ENCODE measurements at places on chromosomes 5 and 9. TPM values are rescaled to one million over a fixed set of nuclear protein-coding genes. Genes with fewer than 3 reads are reported as not detected.

GRCh38 chr9:13279284-13280141 lies at the start of gene MPDZ:
TSS of gene MPDZ (minus strand) at chr9:13279692. CDS start at chr9:13250315, 29,377 bp downstream.
- H3K4me1 ChIP-seq: peaks cover 56% of the 10 kb centered on the region
- H3K36me3 ChIP-seq: peaks cover 1% of the 10 kb centered on the region
- H3K27ac ChIP-seq: peak within 1 kb of the TSS; percentile 92
- peak within 1 kb of the TSS; percentile 97 for H3K4me3 ChIP-seq

DNA sequence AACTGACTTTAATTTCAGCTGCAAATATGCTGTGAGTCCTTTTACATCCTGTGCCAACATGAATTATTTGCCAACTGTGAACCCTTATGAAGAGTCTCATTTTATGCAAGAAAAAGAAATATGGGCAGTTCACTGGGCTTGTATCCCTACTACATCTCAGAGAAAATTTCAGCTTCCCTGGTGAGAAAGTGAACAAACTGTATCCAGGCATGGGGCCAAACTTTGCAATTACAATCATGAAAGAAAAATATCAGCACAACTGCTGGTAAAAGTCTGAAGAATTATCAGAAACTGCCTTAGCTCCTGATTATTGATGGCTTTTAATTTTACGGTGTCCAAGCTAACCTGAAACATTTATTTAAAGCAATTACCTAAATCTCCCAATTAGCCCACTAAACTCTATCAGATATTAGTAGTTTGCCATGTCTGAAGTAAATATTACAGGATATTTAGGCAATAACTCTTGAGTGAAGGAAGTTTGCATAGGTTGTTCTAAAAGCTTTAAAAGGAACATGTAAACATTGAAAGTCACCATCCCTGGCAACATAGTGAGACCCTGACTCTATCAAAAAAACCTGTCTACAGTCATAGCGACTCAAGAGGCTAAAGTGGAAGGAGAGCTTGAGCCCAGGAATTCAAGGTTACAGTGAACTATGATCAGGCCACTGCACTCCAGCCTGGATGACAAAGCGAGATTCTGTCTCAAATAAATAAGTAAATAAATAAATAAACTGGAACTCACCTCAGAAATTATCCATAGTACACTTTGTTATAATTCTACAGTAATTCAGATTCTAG lies 83.9 kb upstream of the HCN1 start:
- H3K4me3 ChIP-seq: no peak overlapping the region
- H3K27ac ChIP-seq: no peak overlapping the region
- H3K36me3 ChIP-seq: no peaks in the 10 kb centered on the region
- H3K4me1 ChIP-seq: no peaks in the 10 kb centered on the region

Gene TMEM252
- not detected for total RNA-seq

DNA sequence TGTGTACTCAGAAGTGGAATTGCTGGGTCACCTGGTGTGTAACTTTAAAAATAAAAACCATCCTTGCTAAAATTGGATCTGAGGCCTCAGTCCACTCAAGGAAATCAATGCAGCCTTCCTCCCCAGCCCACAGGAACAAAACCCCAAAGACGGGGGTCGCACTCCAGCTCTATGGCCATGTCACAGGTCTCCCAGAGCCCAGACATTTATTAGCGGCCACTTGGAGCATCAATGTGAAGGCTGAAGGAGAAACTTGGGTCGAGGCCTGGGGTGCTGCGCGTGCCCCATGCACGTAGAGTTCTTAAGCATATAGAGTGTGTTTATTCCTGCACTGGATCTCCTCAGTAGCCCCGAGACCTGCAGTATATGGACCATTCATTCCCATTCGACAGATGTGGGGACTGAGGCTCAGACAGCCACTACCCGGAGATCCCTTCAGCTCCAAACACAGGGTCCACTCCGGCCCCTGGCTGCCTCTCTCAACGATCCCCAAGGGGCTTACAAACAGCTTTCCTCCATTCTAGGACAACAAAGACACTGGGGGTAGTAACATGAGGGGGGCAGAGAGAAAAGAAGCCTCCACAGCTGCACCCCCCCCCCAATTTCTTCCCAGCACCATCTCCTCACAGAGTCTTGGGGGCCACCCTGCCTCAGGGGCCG lies 14.3 kb upstream of the OLFM1 start:
- DNase-seq: no peak
- no peaks in the 10 kb centered on the region for H3K36me3 ChIP-seq
- peaks cover 4% of the 10 kb centered on the region for H3K4me1 ChIP-seq
- peaks cover 18% of the 10 kb centered on the region for H3K27me3 ChIP-seq
- no peak overlapping the region for H3K4me3 ChIP-seq

GRCh38 chr9:14827805-14828204 lies 82.4 kb downstream of the FREM1 start:
- no peaks in the 10 kb centered on the region for H3K36me3 ChIP-seq
- no peaks in the 10 kb centered on the region for H3K4me1 ChIP-seq
- DNase-seq: no peak

GRCh38 chr5:151587796-151588555 lies 3.2 kb downstream of the FAT2 start:
- no peak overlapping the region for H3K27ac ChIP-seq
- peaks cover 4% of the 10 kb centered on the region for H3K36me3 ChIP-seq
- H3K4me3 ChIP-seq: no peak overlapping the region
- H3K27me3 ChIP-seq: peaks cover 3% of the 10 kb centered on the region

- no peaks in the 10 kb centered on the region for H3K27me3 ChIP-seq
- no peak overlapping the region for H3K4me3 ChIP-seq
- no peaks in the 10 kb centered on the region for H3K36me3 ChIP-seq
- DNase-seq: no peak
- H3K4me1 ChIP-seq: peaks cover 49% of the 10 kb centered on the region
- no peak overlapping the region for H3K27ac ChIP-seq
Observed at GRCh38 chr5:52743970-52744369, 43.7 kb upstream of the ITGA1 start.

DNA sequence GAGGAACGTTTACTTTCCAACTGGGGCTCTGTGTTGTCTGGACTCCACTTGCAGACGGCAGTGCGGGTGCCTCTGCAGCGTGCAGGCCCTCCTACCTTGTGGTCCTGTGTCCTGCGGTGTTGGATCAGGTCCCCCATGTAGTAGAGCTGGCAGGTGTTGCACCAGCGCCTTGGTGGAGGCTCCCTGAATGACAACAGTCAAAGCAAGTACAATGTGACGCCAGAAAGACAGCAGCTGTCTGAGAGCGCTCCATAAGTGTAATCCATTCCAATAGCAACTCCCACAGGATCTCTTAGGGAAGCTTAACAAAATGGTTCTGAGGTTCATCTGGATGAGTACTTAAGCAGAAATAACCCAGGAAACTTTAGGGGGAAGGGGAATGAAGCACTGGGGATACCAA lies 9.9 kb downstream of the BBLN start:
- H3K4me3 ChIP-seq: no peak overlapping the region
- H3K27me3 ChIP-seq: no peaks in the 10 kb centered on the region
- no peaks in the 10 kb centered on the region for H3K4me1 ChIP-seq
- no peak for DNase-seq

Gene TMEM215
- total RNA-seq: not detected

DNA sequence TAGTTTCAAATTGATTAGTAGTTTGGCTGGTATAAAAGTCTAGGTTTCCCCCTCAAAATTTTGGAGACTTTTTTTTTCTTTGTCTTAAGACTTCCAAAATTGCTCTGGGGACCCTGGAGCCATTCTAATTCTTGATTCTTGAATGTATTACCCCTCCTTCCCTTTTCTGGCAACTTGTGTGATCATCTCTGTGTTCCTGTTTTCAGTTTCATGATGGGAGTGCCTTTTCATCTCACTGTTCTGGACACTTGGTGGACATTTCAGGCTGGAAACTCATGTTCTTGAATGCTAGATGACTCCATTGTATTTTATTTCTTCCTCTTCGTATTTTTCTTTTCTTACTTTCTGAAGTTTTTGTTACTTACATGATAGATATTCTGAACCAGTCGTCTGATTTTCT lies 57.3 kb upstream of the LRRC70 start:
- no peak overlapping the region for H3K4me3 ChIP-seq
- H3K27ac ChIP-seq: no peak overlapping the region
- H3K36me3 ChIP-seq: peaks cover 14% of the 10 kb centered on the region
- DNase-seq: no peak
- H3K27me3 ChIP-seq: no peaks in the 10 kb centered on the region

Gene SLC46A2
- total RNA-seq: not detected

GRCh38 chr9:36140086-36141084 lies 3.9 kb downstream of the GLIPR2 start:
- H3K4me3 ChIP-seq: no peak overlapping the region
- no peaks in the 10 kb centered on the region for H3K27me3 ChIP-seq
- peaks cover 47% of the 10 kb centered on the region for H3K4me1 ChIP-seq

- H3K36me3 ChIP-seq: no peaks in the 10 kb centered on the region
- no peak overlapping the region for H3K27ac ChIP-seq
- no peak overlapping the region for H3K4me3 ChIP-seq
- no peak for DNase-seq
- H3K4me1 ChIP-seq: no peaks in the 10 kb centered on the region
Observed at GRCh38 chr9:13677801-13678200, 398.3 kb upstream of the MPDZ start.

GRCh38 chr5:76303921-76304320 lies 99.2 kb upstream of the IQGAP2 start:
- no peak overlapping the region for H3K4me3 ChIP-seq
- peaks cover 11% of the 10 kb centered on the region for H3K27me3 ChIP-seq
- H3K36me3 ChIP-seq: no peaks in the 10 kb centered on the region
- no peak overlapping the region for H3K27ac ChIP-seq
- DNase-seq: no peak
- no peaks in the 10 kb centered on the region for H3K4me1 ChIP-seq

Gene C5orf46
- total RNA-seq: not detected

DNA sequence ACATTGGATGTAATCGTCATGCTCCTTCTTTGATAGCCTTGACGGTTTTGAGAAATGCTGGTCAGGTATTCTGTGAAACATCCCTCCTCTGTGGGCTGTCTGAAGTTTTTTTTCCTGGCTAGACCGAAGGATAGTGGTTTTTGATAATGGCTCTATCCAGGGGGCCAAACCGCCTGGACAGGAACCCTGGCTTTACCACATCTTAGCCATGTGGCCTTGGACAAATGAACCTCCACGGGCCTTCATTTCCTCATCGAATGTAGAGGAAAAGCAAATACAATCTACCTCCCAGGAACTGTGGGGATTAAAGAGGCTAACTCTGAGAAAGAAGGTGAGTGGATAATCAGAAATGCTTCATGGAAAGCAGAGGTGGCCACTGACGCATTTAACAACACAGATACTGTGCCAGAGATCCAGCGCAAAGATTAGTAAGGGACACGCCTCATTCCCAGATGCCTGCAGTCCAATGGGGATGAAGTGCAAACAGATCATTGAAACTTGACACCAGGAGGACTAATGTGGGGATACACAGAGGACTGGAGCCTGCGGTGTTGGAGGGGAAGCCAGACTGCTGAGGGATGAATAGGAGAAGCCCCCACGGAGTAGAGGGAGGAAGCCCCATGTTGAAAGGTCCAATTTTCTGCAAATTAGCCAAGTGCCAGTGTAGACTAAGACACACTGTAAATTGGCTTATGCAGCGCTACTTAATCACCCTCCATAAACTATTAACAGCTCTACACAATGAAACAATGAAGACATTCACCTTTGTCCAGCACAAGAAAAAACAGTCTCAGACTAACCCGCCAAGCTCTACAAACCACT lies 41.6 kb downstream of the MYO10 start:
- no peak for DNase-seq
- peaks cover 78% of the 10 kb centered on the region for H3K4me1 ChIP-seq
- no peaks in the 10 kb centered on the region for H3K27me3 ChIP-seq
- peak overlapping the region; percentile 58 for H3K27ac ChIP-seq
- no peak overlapping the region for H3K4me3 ChIP-seq

- peaks cover 39% of the 10 kb centered on the region for H3K4me1 ChIP-seq
- no peaks in the 10 kb centered on the region for H3K27me3 ChIP-seq
- DNase-seq: no peak
- peak overlapping the region; percentile 80 for H3K4me3 ChIP-seq
- H3K36me3 ChIP-seq: no peaks in the 10 kb centered on the region
Observed at GRCh38 chr9:87336914-87337333, 160.7 kb upstream of the DAPK1 start.

DNA sequence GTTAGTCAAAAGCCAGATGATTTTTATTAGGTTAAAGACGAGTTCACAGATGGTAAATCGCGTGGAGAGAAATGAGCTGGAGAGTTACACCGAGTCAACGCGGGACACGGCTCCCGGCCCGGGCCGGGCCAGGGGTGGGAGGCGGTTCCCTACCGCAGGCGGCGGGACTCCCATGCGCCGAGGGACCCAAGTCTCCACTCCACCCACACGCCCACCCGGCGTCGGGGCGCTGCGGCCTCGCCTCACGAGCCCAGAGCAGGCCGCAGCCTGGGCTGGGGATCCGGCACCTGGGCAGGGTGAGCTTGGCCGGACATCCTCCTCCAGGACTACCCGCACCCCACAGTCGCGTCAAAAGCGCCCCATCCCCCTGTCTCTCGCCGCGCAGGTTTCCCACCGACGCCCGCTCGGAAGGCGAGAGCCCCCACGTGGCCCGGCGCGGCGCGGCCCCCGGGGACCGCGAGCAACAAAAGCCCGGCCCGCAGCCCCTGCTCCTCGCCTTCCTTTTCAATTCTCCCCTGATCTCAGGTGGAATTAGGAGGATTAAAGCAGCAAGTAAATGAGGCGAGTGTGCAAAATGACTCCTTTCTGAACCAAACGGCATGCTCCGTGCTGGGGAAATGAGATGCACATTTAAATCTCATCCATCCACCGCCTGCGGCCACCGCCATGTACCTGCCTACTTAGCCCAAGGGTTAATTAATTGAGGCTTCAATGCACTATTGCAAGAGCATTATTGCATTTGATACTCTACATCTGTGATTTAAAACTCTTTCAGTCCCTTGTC lies 196.5 kb upstream of the TBCA start:
- DNase-seq: no peak
- H3K4me1 ChIP-seq: peaks cover 5% of the 10 kb centered on the region
- H3K36me3 ChIP-seq: no peaks in the 10 kb centered on the region
- H3K27ac ChIP-seq: no peak overlapping the region
- H3K27me3 ChIP-seq: peaks cover 37% of the 10 kb centered on the region

Gene C5orf52
- total RNA-seq: not detected

DNA sequence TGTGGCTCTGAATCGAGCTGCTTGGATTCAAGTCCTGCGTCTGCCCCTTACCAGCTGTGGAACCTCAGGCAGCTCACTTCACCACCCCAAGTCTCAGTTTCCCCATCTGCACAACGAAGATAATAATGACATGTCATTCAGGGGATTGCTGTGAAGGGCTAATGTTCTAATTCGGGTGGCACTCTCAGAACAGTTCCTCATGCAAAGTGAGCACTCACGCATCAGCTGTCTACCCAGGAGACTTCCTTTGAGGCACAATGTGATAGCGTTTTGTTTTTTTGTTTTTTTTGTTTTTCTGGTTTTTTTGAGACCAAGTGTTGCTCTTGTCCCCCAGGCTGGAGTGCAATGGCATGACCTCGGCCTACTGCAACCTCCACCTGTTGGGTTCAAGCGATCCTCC lies 56.4 kb downstream of the NTNG2 start:
- H3K4me1 ChIP-seq: peaks cover 10% of the 10 kb centered on the region
- DNase-seq: no peak
- H3K27me3 ChIP-seq: peaks cover 32% of the 10 kb centered on the region
- H3K27ac ChIP-seq: no peak overlapping the region
- no peak overlapping the region for H3K4me3 ChIP-seq

DNA sequence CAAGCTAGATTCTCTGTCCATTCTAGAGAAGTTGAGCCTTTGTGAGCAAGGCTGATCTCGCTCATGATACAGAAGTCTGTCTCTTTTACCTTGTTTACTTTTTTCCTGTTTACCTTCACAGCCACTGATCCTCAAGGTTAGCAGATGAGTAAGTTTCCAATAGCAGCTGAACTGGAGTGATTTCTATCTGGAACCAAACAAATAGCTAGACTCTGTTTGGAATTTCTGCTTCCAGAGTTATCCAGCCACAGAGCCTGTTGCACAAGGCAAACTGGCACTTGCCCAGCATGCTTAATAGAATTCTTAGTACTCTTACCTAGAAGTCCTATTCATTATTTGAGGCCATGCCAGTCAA lies 12.8 kb upstream of the PANK3 start:
- H3K4me1 ChIP-seq: no peaks in the 10 kb centered on the region
- H3K4me3 ChIP-seq: no peak overlapping the region
- DNase-seq: no peak
- no peaks in the 10 kb centered on the region for H3K36me3 ChIP-seq
- H3K27ac ChIP-seq: no peak overlapping the region
- H3K27me3 ChIP-seq: peaks cover 51% of the 10 kb centered on the region

Measured in osteocyte (in vitro differentiated cells).